ENCODE measurements at places on chromosomes 16 and 17. TPM values are rescaled to one million over a fixed set of nuclear protein-coding genes. Genes with fewer than 3 reads are reported as not detected.
A peak's percentile ranks its signal among the peaks of the same experiment; 100 is the strongest.

GRCh38 chr17:59859444-59860025, 33.2 kb downstream of the TUBD1 start:
- DNase-seq, result no peak

GRCh38 chr16:29806099-29806579, at the start of gene MAZ:
Gene MAZ (plus strand): TSS chr16:29806529. CDS start chr16:29806702, 173 bp downstream.
- no peak for DNase-seq

GRCh38 chr16:67504031-67505021, 21.0 kb upstream of the AGRP start:
- no peak for DNase-seq

GRCh38 chr17:41464682-41465081, 2.5 kb downstream of the KRT32 start:
- peak; percentile 85 for DNase-seq

C16orf86 gene
- 4.7 TPM for total RNA-seq
